Stimulated activated CD4-positive, alpha-beta T cell treated with anti-CD3 and anti-CD28 coated beads, Interleukin-1b, Interleukin-23, amount 100 ng/mL, for 48 hours (primary cell): ENCODE measurements at places on chromosomes 5 and 9.

GRCh38 chr9:100228352-100228869 lies 124.3 kb downstream of the TEX10 start:
- DNase-seq = no peak

DNA sequence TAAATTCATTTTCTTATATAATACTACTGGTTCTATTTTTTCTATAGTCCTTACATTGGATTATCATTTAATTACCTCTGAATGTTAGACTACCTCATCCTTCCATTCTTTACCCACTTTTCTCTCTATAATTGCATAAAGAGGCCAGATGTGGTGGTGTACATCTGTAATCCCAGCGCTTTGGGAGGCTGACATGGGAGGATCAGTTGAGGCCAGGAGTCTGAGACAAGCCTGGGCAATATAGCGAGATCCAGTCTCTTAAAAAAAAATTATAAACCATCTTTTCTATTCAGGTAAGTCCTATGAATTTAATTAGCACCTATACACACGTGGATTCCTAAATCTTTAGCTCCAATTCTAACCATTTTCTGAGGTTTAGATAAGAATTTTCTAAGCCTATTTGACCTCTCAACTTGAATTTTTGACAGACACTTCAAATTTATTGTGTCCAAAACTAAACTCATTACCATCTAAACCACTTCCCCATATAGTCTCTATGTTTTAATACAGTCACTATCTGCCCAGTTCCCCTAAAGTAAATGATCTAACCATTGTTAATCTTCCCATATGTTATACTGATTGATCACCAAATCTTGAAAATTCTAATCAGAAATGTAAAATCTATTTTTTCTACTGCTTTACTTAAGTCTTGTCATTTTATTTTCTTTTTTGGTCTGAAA lies 33.0 kb upstream of the CHD1 start:
- no peak for DNase-seq

DNA sequence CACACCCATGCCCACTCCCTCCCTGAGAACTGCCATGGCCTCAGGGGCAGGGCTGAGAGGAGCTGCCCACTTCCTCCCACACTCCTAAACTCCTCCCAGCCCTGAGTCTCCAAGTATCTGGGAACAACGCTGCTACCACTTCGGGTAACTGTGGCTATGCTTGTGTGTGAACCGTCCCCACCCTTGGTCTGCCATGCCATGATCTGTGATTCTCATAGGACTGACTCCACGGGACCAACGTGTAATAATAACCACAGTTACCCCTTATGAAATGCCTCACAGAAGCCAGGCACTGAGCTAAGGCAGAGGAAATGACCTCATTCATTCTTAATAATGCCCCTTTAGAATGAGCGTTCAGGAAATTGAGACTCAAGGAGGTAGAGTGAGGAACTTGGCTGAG lies 103.9 kb upstream of the SMIM23 start:
- no peak for DNase-seq

GRCh38 chr5:132458651-132459030 lies 31.9 kb downstream of the IRF1 start:
- DNase-seq = no peak

GRCh38 chr5:168110870-168111832 lies 180.3 kb upstream of the WWC1 start:
- no peak for DNase-seq

GRCh38 chr9:117286245-117286644 lies 128.6 kb downstream of the ASTN2 start:
- DNase-seq = no peak

DNA sequence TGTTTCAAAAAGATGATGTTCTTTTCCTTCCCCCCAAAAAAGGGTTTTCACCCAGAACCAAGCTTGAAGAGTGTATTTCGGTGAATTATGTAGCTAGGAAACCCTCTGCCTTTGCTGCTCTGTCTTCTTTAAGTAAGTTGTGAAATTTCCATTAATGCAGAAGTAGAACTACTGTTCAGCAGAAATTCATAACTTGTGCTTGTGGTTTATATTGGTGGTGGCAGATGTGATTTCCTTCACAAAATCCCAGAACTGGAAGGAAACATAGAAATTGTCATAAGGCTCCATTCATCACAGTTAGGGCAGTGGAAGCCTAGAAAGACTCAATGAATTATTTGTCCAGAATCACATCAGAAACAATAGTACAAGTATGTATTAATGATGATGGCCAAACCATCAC lies 42.1 kb upstream of the DAB2 start:
- no peak for DNase-seq

- no peak for DNase-seq
These were observed 20.2 kb downstream of the COL5A1 start for GRCh38 chr9:134661791-134662142.

DNA sequence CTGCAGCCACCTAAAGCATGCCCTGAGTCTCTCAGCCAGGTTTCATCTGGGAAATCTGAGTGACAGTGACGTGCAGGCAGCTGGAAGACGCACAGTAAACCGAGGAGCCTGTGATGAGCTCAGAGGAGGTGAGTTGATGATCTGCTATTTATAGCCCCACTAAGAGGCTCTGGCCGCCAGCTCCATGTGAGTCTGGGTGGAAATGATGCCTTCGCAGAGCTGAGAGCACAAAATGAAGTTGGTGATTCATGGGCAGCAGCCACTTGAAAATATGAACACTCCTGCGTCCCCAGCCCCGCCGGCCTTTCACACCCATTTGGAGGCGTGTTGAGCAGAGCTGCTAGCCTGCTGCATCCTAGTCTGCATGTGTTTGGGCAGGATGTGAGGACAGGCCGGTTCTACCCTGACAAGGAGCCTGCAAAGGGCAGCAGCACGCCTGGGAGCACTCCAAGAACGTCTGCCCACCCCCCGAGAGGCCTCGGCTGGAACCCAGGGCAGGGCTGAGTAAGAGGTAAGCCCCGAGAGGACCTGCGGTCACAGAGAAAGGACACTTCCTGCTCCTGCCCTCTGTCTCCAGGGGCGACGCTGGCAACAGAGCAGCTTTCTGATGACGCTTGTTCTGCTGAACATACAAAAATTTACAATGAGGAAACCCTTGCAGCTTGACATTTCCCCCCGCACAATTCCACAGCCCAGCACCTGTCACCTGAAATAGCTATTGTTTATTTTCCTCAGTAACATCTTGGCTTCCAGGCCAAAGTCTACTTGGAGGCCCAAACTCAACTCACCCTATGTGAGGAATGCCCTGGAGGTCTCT lies 25.1 kb upstream of the CDKN2AIPNL start:
- peak; percentile 64 for DNase-seq

GRCh38 chr5:171355302-171355724 lies 32.3 kb upstream of the NPM1 start:
- DNase-seq = no peak

GRCh38 chr5:143592648-143593047 lies 189.2 kb upstream of the NR3C1 start:
- no peak for DNase-seq

DNA sequence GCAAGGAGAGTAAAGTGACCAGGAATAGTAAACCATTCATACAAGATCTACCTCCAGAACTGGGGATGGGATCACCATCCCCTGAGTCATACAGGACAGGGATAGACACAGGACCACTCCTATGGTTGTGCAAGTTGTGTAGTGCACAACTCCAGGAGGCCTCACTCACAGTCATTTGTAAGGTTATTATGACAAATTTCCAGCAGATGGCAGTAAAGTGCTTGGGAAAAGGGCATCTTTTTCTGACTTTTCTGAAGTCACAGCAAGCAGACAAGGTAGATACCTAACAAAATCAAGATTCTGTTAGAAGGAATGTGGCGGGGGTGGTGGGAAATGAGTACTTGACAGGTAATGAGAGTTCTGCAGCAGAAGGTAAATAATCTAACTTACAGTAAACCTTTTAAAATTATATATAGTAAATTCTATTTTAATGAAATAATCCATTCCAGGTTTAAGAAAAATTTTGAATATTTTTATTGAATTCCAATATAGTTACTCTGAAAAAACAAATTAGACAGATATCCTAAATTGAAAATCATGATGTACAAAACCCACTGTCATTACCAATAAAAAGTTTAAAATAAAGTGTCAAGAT lies 16.7 kb upstream of the KIF27 start:
- no peak for DNase-seq

GRCh38 chr9:136439481-136440408 lies at the start of gene INPP5E:
Gene INPP5E (minus strand): TSS chr9:136439845. CDS start chr9:136439419, 426 bp downstream.
- DNase-seq = peak; percentile 76

DNA sequence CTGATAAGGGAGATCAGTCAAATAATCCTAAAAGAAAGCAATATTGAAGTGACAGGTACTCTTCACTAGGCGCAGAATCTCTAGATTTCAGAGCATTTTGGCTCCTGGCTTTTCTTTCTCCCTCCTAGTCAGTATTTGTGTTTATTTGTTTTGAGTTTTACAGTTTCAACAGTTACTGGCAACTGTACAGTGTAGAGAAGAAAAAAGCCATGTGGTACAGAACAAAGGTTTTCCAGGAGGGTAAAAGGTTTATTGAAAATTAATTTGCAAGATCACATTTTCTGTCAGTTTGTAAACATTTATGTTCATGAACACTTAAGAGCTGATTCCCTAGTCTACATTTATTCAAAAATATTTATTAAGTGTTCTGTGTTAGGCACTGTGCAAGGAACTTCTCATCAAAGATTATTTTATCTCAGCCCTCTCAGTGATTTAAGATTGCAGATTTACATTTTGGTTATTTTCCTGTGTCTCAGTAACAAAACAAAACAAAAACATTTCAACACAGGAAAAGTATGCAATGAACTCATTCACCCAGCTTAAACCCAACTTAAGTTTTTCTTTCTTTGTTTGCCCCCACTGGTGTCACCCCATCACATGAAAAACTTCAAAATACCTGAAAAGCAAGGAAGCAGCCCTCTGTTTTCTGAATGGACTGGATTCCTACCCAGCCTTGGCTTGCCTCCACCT lies 12.9 kb downstream of the MINAR2 start:
- DNase-seq = no peak

- DNase-seq = peak; percentile 67
These were observed at the start of gene AK8 for GRCh38 chr9:132877824-132878694. Gene AK8 (minus strand): TSS chr9:132878284. CDS start chr9:132878255, 29 bp downstream.

DNA sequence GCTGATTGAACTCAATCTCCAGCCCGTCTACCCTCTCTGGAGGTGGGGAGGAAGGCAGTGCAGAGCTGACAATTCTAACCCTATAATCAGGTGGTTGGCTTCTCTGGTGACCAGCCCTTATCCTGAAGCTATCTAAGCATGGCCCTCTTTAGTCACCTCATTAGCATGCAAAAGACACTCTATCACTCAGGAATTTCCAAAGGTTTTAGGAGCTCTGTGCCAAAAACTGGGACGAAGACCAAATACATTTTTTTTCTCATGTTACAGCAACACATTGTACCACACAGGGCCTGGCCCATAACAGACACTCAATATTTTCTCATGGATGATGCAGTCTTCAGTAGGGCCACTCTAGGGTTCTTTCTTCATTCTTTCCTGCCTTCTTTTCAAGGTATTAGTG lies 118.8 kb upstream of the VLDLR start:
- DNase-seq = no peak

DNA sequence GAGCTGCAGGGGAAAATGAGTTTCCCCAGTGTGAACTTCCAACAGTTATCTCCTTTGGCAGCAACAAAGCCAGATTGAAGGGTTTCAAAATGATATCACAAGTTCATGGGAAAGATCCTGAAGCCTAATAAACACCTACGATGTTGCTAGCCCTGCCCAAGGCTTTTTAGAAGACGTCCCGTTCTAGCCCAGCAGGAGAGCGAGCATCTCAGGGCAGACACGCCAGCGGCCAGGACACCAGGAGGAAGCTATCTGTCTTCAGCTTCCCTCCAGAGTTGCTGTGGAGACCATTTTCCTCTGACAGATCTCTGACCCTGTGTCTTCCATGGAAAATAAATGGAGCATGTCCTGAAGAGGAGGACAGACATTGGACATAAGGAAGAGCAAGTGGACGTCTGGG lies 98.4 kb downstream of the FBXO38 start:
- DNase-seq = no peak

DNA sequence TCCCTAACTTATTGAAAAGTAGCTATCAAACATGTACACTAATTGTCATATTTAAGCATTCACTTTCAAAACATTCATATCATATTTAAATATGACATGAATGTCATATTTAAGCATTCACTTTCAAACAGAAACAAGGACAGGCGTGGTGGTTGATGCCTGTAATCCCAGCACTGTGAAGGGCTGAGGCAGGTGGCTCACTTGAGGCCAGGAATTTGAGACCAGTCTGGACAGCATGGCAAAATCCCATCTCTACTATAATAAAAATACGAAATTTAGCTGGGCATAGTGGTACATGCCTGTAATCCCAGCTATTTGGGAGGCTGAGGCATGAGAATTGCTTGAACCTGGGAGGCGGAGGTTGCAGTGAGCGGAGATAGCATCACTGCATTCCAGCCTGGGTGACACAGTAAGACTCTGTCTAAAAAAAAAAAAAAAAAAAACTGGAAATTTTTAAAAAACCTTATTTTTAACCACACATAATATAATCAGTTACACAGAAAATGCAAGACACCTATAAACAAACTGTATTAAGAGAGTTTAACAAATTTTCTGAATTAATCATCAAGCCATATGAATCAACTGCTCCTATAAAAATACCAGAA lies 88.1 kb downstream of the LPAR1 start:
- DNase-seq = no peak

DNA sequence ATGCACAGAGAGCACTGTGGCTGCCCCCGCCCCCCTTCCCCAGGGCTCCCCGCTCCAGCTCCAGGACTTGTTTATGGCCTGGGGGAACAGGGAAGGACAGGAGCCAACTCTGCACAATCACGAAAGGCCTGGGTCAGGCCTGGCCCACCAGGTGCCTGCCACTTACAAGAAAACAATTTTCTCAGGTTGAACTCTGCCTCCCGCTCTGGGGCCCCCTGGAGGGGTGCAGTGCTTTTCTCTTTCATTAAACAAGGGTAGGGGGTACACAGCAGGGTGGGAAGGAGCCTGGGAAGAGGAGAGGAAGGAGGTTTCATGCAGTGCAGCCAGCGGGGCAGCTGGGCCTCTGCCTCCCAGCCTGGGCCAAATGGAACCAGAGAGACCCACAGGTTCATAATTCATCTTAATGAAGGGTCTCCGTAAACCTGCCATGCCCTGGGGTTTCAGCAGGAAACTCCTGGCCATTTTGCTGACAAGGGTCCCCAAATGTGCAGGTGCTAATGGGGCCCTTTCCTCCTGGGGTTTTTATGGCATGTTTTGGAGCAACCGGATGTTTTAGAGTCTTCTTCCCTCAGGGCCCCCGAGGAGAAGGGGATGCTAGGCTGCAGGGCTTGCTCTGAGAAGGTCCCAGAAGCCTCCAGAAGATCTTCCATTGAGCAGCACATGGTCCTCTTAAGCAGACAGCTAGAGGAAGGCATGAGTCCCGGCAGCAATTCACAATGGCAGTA lies 219.8 kb downstream of the SLIT3 start:
- no peak for DNase-seq

GRCh38 chr5:106454651-106455415 lies 1215.9 kb downstream of the EFNA5 start:
- DNase-seq = no peak

- no peak for DNase-seq
These were observed 347.3 kb downstream of the KDM4C start for GRCh38 chr9:7105095-7105494.
